ENCODE measurements at places on chromosomes 4 and X.

GRCh38 chrX:23052324-23052723, 52.6 kb downstream of the DDX53 start:
- DNase-seq: no peak

DNA sequence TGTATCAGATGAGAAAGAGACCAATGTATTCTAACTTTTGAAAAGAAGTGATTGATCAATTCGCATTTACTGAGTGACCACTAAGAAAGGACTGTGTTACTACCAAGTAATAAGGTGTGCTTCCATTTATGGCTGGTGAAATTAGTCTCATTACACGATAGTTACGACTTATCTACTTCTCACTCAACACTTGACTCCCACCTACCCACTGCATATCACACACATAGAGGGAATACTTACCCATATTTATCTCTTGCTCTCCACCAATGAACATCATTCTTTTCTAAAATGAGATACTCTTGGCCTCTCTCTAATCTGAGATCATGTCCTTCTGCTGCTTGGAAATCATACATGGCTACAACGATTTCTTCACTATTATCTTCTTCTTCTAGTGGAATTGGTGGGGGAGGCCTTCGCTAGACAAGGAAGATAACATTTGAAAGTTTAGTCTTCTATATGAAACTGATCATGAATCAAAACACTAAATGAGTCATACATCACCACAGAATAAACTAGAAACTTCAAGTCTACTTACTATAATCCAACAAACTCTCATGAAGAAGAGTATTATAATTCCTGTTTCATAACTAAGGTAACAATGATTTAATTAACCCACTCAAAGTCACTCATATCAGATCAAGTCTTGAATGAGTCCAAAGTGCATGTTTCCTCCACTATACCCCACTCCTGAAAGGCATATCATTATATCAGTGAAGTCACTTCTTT, 33.7 kb upstream of the TXK start:
- DNase-seq: no peak

- DNase-seq: no peak
These were observed 228.8 kb upstream of the PGRMC2 start for GRCh38 chr4:128516301-128516969.

DNA sequence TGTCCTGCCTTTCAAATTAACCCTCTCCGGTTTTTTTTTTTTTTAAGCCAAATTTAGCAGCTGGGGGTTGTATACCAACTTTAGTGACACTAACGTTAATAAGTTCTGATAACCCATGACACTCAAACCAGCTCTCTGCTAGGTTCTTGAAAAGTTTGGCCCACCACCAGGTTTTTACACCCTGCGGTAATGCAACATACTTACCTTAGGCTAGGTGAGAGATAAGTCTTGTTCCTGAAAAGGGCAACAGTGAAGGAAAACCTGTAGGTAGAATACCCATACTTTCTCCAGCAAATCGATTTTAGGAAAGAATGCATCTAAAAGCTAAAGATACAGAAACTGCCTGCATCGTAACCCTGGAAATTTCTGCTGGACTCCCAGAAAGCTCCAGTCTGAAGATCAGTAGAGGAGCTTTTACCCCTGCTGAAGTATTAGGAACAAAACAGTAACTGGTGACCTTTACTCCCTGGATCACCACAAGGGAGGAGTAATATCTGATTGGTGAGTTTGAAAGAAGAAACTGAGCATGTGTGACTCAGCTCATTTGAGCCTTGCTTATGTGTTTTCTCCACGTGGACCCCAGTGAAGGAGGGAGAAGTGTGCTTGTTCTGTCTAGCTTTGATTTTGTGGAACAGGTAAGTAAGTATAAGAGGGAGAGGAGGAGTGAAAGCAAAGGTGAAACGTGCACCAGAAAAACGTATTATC, 34.4 kb upstream of the COX18 start:
- DNase-seq: no peak

GRCh38 chr4:149747646-149748045, 68.0 kb downstream of the IQCM start:
- no peak for DNase-seq

- no peak for DNase-seq
These were observed 284.0 kb downstream of the BCOR start for GRCh38 chrX:39813631-39814277.

Measured in T-helper 22 cell (primary cell).